Left renal cortex interstitium (tissue), 4 donors: ENCODE measurements at places on chromosomes 4 and X.
A peak's percentile ranks its signal among the peaks of the same experiment; 100 is the strongest.

DNA sequence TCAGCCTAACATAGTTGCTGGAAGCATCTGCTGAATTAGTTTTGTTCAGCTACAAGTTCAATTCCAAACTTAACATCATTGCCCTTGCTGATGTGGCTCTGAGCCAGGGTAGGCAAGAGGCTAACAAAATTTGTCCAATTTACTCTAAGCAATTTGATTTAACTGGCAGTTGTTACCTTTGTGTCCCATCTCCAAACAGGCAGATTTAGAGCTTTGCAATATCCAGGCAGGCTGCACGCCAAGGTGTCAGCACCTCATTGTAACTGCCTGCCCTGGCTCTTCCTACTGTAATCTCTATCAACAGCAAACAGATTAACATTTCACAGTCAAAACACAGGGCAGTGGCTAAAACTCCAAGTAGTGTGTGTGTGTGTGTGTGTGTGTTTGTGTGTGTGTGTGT, 2070.6 kb downstream of the PCDH7 start:
- no peak for DNase-seq

GRCh38 chr4:149605601-149606378, 209.9 kb downstream of the IQCM start:
- DNase-seq, result no peak

DNA sequence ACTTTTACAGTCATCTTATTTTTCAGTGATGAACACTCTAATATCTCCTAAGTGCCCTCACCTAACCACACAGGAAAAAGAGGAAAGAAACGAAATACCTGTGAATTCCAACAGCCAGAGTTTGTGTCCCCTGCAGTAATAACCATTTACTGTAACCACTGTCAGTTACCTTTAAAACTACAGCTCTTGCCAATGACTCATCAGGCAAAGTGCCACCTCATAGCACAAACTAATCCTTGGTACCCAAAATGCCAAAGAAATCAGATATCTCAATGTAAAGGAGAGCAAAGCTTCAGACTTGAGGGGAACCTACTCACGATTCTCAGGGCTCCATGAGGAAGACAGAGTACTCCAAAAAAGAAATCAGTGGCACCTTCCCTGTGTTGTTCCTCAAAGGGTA, 146.5 kb downstream of the NDST3 start:
- no peak for DNase-seq

DNA sequence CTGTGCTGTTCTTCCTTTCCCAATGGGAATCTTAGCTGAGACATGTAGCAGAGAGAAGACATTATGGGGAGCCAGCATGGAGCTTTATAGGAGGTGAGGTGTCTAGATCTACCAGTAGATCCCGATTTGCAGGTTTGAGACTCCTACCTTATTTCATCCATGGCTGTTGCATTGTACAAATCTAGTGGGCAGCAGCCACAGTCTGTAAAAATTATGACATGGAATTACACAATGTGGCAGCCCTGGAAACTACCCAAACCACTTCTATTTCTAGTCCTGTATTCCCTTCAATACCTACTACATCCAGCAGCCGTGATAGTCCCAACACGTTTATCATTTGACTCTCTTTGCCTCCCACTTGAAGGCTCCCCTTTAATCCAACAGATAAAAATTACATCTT, 8.1 kb downstream of the ATP7A start:
- DNase-seq, result no peak

GRCh38 chrX:136262812-136263315, 11.7 kb upstream of the MAP7D3 start:
- DNase-seq, result no peak

DNA sequence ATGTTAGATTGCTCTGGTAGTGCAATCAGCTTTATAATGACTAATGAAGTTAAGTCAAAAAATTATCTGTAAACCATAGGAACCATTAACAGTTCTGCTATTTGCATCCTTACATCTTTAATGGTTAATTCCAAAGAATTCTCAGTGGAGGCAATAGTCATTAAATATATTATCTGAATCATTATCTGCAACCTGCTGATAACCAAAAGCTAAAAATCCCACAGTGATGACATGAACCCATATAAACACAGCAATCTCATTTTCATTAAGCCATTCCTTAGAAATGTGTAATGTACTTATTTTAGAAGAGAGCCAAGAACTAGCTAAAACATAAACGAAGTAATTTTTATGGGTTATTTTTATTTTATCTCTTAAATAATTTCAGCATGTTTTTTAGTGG, 60.2 kb downstream of the MAGEB16 start:
- DNase-seq, result no peak

DNA sequence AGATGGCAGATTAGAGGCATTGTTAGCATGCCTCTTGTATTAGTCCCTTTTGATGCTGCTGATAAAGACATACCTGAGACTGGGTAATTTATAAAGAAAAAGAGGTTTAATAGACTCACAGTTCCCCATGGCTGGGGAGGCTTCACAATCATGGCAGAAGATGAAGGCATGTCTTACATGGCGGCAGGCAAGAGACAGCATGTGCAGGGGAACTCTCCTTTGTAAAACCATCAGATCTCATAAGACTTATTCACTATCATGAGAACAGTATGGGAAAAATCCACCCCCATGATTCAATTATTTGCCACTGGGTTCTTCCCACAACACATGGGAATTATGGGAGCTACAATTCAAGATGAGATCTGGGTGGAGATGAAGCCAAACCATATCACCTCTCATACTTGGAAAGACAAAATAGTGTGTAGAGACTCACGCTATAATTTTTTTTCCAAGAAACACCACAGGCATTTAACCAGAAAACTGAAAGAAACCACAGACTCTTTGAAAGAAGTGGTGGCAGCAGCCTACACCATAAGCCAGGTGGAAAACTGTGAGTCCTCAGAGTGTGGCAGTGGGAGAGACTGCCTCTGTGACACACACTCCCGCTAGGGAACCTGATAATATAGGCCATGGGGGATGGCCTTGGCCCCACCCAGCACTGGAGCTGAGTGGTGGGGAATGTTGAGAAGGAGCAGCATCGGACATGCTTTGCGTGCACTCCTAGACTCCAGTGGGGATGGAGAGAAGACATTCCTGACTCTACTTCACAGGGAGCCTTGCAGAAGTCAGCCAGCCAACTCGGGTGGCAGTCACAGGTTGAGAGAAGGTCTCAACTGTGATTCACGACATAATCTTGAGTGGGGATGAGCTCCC, 51.5 kb downstream of the SLC2A9 start:
- no peak for DNase-seq

DNA sequence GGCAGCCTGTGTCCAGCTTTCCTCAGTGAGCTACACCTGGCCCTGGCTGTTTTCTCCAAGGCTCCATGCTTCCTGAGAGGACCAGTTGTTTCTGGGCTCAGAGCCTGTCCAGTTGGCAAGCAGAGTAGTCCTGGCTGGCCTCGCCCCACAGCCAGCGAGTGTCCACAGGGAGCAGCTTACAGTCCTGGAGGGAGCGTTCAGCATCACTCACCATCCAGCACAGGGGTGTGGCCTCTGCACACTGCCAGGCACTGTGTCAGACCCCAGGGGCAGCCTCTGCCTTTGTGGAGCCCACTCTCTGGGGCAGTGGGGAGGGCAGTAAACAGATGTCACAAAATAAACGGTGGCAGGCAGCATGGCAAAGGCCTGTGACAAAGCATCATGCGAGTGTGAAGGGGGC, 23.9 kb downstream of the EVC start:
- no peak for DNase-seq

GRCh38 chr4:182969651-182970279, 52.6 kb upstream of the DCTD start:
- no peak for DNase-seq

- no peak for DNase-seq
Observed at GRCh38 chr4:144267084-144267483, 126.6 kb upstream of the GYPA start.

DNA sequence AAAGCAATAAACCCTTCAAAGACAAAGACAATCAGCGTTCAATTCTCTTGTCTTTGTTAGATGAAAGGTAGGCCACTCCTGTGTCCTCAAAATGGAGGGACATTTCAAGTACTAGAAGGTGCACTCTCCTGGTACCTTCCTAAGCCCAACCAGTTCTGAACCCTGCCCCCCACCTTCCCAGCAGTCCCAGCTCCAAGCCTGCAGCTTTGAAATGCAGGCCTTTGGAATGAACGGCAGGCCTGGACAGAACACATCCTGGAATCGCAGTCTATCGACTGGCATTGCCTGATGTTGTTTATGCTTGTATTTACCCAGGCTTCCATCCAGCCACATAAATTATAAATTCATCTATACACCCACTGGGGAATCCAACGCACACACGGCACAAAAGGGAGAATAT, 47.4 kb downstream of the RASGEF1B start:
- DNase-seq, result no peak

DNA sequence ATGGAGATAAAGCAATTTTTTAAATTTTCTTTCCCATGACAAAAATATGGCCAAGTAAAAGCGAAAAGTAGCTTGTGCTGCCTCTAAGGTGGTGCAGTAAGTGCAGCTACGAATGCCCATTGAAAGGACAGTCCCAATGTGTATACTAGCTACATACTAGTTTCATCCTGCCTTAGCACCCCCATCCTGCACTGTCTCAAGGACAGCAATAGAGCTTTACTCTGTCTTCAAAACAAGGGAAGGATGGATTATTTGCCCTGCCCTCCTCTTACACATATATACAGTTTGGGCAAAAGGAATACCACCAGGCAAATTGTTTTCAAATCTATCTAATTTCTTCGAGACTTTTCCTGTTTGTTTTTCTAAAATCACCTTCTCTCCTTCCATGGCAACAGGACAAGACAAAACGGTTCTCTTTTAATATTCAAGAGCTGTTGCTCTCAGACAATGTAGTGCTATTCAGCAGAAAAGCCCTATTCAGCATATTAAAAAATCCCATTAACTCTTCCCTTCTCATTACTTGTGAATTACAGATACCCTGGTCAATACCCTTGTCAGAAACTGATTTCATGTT, 75.1 kb upstream of the SLC7A11 start:
- no peak for DNase-seq

GRCh38 chr4:103099691-103100392, at the start of gene BDH2:
BDH2 (minus strand) TSS chr4:103099834; CDS start chr4:103096254, 3,580 bp downstream.
- DNase-seq, result peak; percentile 93

DNA sequence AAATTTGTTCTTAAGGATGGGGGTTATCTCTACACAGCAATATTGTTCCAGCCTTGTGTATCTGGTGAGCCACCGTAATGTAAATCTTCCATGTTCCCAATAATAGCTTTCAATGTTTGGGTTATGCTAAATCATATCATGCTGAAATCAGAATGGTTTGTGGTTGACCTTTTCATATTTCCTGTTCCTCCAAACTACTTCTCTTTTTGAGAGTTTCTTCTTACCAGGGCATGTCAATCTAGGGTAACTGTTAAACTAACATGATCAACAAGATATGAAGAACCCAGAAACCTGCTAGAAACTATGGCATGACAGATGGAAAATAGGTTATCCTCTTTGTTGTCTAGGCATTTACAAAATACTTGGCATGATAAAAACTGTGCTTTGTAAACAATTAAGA, 22.0 kb downstream of the TNMD start:
- DNase-seq, result no peak

GRCh38 chr4:41874398-41874797, 60.8 kb upstream of the TMEM33 start:
- DNase-seq, result no peak

DNA sequence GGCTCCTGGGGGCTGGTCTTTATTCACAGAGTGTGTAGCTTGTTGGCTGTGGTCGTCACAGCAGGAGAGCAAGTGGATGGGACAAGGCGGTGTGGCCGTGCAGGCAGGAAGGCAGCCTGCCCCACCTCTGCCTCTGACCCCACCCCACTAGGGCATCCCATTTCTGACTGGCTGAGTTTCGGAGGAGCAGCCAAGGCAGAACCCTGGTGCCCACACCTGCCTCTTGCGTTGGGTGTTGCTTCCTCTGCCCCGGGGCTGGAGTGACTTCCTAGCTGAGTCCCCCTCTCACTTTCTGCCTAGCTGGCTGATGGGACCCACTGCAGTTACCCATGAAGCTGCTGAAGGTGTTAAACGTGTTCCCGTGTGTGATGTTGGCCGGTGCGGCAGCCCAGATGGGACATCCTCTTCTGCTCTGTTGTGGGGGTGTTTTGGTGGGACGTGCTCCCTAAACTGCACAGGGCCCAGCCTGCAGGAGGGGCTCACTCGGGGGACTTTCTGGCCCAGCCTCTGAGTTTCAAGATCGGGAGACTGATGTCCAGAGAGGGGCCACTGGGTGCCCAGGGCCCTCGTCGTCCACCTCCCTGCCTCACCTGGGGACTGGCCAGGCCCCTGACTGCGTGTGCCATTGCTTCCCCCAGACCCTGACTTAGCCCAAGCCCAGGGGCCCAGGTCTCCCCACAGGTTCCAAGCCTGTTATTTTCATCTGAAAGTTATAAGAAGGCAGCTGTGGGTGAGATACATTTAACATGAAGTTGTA, 101.5 kb downstream of the PSAPL1 start:
- DNase-seq, result no peak

DNA sequence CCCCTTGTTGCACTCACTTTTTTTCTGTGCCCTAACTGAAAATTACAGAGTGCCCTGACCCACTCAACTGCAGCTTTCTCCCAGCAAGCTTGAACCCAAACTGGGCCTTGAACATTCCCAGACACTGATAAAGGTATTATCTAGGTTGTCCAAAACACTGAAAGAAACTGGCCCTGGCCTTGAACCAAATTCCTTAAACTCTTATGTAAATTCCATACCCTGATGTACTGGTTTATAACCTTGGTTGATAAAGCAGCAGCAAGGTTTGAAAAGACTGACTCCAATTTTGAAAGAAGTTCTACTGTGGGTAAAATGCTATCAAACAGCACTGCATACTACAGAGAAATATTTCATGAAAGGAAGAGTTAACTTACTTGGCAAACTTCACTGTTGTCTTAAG, 125.6 kb downstream of the PHF8 start:
- DNase-seq, result no peak

DNA sequence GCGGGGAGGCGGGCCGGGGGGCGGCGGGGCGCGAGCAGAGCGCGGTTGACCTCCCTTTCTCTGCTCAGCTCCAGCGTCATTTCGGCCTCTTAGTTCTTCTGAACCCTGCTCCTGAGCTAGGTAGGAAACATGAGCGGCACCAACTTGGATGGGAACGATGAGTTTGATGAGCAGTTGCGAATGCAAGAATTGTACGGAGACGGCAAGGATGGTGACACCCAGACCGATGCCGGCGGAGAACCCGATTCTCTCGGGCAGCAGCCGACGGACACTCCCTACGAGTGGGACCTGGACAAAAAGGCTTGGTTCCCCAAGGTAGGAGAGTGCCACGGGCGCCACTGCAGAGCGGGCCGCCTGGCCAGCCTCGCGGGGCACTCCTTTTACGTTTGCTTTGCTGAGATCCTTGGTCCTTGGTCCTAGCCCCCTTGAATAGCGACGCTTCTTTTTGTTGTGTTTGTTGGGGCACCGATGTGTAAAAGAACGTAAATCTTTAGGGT, at the start of gene HTATSF1:
Gene HTATSF1 (plus strand): TSS at position 37 of the 497 bp plus-strand sequence. CDS start 93 bp downstream, at position 130.
- DNase-seq, result no peak

- DNase-seq, result no peak
Observed at GRCh38 chrX:97563531-97564133, 679.9 kb downstream of the RPA4 start.

- DNase-seq, result no peak
Observed at GRCh38 chr4:122816476-122816875, 10.2 kb upstream of the FGF2 start.

DNA sequence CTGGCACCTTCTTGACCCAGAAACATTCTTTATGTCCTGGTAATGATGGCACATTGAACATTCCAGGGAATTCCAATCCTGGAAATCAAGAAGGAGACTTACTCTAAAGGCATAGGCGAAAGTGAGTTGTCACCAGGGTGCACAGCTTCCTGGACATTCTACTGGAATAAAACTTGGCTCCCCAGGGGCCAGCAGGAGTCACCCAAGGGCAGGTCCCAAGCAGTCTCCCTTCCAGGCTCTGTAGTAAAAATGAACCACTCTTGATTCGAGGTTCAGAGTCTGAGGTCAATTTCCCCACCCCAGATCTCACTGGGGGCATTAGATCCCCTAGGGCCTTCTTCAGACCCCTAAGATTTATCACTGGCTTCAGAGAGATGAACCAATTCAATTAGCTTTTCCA, 338.7 kb upstream of the GATB start:
- no peak for DNase-seq
